ENCODE measurements at places on chromosomes 16 and 17.

GRCh38 chr17:80452173-80452915 is 24.1 kb downstream of the NPTX1 start:
- no peak for DNase-seq

DNA sequence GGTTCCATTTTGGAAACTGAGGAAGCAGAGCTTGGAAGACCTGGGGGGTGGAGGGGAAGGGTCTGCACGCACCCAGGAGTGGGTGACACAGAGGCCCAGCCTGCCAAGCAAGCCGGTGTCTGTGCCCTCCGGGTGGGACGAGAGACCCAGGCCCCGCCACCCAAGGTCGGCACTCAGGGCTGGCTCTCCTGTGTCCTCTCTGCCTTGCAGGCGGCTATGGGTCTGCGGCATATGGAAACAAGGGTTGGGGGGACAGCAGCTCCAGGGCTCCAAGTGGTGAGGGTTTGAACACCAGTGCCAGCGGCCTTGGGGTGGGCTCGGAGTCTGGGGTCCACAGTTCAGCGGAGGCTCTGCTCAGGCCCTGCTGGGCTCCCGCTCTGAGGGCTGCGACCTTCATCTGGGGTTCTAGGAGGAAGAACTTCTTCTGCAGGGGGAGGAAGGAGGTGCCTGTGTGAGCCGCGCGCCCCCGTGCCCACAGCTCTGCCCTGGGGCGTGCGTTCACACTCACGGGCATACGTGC is 4.6 kb upstream of the CD7 start:
- no peak for DNase-seq

GRCh38 chr17:33523577-33523981 is 230.5 kb upstream of the ASIC2 start:
- no peak for DNase-seq

GRCh38 chr16:82386761-82387160 is 216.7 kb upstream of the MPHOSPH6 start:
- DNase-seq = no peak

GRCh38 chr17:63035695-63036094 is 69.7 kb downstream of the TANC2 start:
- no peak for DNase-seq

DNA sequence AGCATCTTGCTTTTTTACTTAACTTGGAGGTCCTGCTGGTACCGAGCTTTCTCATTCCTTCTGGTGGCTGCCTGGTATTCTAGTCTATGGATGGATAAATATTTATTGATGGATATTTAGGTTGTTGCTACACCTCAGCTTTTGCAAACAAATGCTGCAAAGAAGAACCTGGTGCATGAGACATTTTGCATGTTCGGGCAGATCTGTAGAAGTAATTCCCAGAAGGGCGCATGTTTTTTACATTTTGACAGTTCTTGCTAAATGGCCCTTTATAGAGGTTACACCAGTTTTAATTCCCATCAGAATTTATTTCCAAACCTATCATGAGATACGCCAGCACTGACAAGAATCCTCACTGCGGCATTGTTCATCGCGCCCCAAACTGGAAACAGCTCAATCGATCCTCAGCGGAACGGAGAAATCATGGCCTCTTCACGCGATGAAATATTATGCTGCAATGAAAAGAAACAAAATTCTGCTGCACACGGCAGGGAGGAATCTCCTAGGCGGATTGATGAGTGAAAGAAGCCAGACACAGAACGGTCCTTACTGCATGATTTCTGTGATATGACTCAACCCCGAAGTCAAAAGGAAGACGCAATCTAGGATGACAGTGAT is 68.0 kb upstream of the CREBBP start:
- no peak for DNase-seq

- DNase-seq = peak; percentile 67
These were observed 172.8 kb upstream of the ZNF267 start for GRCh38 chr16:31700530-31701388.

GRCh38 chr17:15298176-15298575 is 33.0 kb upstream of the PMP22 start:
- no peak for DNase-seq

DNA sequence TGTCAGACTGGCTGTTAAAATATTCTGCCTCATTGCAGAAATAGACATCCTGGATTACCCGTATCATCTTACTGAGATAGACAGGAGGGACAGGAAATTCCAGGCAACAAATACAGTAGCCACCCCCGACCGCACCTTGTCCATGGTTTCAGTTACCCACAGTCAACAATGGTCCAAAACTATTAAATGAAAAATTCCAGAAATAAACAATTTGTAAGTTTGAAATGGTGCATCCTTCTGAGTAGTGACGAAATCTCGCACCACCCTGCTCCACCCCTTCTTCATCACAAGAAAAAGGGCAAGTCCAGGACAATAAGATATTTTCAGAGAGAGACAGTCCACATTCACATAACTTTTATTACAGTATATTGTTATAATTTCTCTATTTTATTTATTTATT is 23.6 kb upstream of the PRSS54 start:
- DNase-seq = no peak

- DNase-seq = no peak
These were observed 80.9 kb downstream of the GOSR1 start for GRCh38 chr17:30557916-30558685.

DNA sequence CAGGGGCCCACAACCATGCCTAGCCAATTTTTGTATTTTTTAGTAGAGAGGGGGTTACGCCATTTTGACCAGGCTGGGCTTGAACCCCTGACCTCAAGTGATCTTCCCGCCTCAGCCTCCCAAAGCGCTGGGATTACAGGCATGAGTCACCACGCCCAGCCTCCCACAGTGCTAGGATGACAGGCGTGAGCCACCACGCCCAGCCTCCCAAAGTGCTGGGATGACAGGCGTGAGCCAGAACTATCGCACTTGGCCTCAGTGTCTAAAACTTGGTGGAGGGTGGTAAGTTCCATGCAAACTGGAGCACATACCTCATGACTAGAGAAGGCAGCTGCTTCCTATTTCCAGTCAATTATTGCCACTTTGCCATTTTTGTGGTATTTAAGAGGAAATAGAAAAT is 7.1 kb downstream of the HSD17B2 start:
- DNase-seq = no peak

GRCh38 chr16:89230255-89230654 is 12.8 kb downstream of the ZNF778 start:
- no peak for DNase-seq

GRCh38 chr16:52543654-52544053 is 3.3 kb downstream of the TOX3 start:
- no peak for DNase-seq

DNA sequence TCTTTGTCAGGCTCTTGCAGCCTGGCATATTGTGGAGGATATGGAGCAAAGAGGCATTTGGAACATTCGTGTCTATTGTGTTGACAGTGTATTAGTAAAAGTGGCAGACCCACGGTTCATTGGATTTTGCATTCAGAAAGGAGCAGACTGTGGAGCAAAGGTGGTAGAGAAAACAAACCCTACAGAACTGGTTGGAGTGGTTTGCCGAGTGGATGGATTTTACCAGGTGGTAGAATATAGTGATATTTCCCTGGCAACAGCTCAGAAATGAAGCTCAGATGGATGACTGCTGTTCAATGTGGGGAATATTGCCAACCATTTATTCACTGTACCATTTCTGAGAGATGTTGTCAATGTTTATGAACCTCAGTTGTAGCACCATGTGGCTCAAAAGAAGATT is 44.5 kb downstream of the EFCAB13 start:
- no peak for DNase-seq

DNA sequence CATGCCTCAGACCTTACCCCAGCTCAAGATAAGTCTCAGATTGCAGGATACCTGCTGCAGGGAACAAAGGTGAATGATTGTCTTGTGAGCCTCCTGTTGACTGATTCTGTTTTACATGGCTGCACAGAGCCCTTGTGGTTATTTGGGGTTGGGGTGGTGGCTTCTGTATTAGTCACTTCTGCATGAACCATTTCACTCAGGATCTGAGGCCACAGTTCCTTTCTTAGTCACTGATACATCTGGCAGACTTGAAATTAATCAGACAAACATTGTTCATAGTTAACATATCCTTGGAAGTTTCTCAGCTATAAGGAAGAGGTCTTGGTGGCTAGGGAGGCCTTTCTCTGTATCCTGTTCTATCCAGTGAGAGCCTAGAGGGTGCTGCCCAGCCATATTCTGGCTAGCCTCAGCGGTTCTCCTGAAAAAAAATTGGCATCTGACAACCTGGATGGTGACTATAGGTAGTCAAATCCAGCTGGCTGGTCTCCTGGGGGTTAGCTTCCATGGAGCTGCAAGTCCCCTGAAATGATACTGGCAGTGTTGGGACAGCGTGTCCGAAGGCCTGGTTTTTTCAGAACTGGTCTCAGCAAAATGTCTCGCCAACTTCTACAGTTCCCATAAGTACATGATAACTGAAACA is 8.4 kb upstream of the PLK1 start:
- DNase-seq = no peak

DNA sequence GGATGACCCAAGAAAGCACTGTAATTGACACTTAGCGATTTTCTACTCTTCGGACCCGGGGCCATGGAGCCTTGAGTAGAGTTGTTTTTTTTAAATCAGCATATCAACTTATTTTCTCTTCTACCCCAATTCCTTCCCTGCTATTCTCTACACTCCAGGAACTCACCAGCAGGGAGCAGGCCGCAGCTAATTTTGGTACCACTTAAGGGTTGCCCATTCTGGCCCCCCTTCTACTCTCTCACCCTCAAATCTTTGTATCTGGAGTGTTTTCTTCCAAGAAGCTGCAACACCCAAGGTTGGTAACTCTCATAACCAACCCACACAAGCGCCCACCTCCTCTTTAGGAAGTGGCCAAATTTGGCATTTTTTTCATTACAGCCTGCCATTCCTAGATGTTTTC is 5.5 kb upstream of the ERAL1 start:
- no peak for DNase-seq

DNA sequence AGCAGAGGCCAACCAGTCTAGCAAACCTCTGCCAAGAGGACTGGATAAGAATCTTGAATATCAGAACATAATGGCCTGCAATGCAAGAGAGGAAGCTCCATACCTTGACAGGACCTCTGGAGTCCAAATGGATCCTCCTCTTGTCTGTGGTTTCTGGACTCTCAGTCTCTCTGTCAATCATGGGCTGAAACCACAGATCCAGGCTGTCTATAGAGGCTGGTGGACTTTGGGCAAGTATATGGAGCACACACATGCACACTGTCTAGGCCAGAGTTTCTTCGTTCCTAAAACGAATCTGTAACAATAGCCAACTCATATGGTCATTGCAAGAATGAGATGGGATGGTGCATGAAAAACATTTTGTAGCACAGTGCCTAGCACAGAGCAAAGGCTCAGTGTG is 37.7 kb downstream of the NLRC5 start:
- no peak for DNase-seq

- DNase-seq = no peak
These were observed 7.6 kb downstream of the SNN start for GRCh38 chr16:11675561-11676511.

DNA sequence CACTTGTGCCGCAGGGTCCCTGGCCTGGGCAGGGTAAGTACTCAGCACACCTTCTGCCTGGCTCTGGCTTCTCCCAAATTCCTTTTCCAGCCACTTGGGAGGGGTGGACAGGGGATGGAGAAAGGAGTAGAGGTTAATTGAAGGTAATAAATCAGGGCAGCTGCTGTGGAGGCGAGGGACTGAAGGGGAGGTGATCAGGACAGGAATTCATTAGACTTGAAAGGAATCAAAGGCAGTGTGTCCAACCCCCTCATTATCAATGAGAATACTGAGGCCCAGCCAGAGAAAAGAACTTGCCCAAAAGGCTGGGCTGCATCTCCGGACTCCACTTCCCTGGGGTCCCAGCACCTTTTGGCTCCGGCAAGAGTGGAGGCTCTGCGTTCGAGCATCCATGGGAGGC is 2.4 kb downstream of the SOST start:
- DNase-seq = no peak

GRCh38 chr16:49101997-49102396 is 179.6 kb downstream of the CBLN1 start:
- DNase-seq = no peak

DNA sequence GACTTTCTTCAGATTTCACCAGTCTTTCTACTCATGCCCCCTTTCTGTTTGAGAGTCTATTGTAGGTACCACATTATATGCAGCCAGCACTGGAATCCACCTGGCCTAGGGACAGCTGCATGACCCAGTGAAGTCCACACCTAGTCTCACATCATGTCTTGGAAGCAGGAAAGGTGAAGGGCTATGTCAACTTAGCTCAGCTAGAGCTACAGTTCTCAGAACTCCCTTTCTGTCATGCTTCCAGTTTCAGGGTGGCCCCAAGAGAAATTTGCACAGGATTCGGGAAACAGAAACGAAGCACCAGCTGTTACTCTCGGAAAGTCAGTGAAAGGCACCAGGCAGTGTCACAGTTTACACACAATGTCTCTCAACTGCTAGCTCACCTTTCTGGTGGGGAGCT is 51.6 kb upstream of the NLRP1 start:
- no peak for DNase-seq

DNA sequence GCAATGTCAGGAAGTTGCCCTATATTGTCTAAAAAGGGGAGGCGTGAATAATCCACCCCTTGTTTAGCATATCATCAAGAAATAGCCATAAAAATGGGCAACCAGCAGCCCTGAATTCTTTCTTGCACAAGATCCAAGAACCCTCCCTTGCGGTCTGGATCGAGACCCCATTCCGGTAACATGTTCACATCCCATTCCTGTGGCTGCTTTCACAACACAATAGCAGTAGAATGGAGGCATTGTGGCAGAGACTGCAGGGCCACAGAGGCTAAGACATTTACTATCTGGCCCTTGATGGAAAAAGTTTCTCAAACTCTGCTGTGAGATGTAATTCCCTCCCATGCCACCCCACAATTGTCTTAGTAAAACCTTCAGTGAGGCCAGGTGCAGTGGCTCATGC is 73.2 kb downstream of the RMI2 start:
- no peak for DNase-seq

- no peak for DNase-seq
These were observed 54.0 kb upstream of the ZNF750 start for GRCh38 chr17:82893779-82894178.

DNA sequence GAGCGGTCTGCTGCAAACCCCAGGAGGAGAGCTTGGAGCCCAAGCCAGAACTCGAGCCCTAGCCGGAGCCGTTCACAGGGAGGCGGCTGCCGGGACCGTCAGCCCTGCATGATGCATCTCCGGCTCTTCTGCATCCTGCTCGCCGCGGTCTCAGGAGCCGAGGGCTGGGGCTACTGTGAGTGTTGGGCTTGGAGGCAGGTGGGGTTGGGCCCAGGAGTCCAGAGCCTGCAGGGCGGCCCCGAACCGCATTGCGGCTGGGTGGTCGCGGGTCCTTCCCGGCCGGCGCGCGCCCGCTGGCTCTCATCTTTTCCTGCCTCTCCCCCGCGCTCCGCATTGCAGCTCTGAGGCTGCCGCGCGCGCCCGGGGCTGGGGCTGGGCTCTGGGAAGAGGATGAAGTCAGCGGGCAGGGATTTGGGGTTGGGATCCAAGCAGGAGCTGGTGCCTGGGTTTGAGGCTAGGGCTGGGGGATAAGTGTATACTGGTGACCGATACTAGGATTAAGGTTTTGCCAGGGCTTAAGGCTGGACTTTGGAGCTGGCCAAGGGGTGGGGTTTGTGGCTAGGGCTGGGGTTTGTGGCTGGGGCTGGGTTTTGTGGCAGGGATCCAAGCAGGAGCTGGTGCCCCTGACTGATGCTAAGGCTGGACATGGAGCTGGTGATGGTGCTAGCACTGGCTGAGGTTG is 532 bp downstream of the CNTNAP1 start:
- no peak for DNase-seq

- no peak for DNase-seq
These were observed 16.0 kb upstream of the WIPF2 start for GRCh38 chr17:40203131-40203530.

Measured in stimulated activated CD4-positive, alpha-beta T cell treated with anti-CD3 and anti-CD28 coated beads, Interleukin-15, amount 100 ng/mL, for 1 hour (primary cell).